Uterus (tissue), 4 donors: ENCODE measurements at places on chromosomes 3 and 15. TPM values are rescaled to one million over a fixed set of nuclear protein-coding genes. Genes with fewer than 3 reads are reported as not detected.

The ATP8B4 gene
- total RNA-seq: 45.2 TPM

The CCDC9B gene
- total RNA-seq: 7.3 TPM

The FEZF2 gene
- not detected for total RNA-seq

The GOLGA8J gene
- not detected for total RNA-seq

The ILDR1 gene
- total RNA-seq: not detected

The C3orf85 gene
- total RNA-seq: not detected

The CHP1 gene
- total RNA-seq: 129 TPM

The NR2F2 gene
- 37.9 TPM for total RNA-seq

The ZNF621 gene
- 25.9 TPM for total RNA-seq

The C3orf20 gene
- 0.07 TPM for total RNA-seq
